NCI-H2107 (cell line): ENCODE measurements at places on chromosomes 1 and 21.

DNA sequence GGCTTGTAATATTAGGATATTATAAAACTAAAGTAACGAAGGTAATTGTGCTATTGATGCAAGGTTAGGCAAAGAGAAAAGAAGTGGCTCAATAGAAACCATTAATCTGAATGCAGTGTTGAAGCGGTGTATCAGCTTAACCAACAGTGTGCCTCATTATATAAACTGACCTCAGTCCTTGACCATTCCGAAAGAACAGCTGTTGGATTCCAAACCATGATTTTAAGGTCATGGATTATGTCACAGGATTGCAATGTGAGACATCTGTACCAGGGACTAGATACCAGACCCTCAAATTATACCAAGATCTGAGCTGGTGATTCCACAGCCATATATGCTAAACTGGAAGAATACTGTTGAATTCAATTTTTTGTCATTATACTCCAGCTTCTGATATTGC is 134.2 kb upstream of the HP1BP3 start:
- no peak for DNase-seq

GRCh38 chr1:157335056-157335455 is 196.9 kb upstream of the ETV3 start:
- no peak for DNase-seq

DNA sequence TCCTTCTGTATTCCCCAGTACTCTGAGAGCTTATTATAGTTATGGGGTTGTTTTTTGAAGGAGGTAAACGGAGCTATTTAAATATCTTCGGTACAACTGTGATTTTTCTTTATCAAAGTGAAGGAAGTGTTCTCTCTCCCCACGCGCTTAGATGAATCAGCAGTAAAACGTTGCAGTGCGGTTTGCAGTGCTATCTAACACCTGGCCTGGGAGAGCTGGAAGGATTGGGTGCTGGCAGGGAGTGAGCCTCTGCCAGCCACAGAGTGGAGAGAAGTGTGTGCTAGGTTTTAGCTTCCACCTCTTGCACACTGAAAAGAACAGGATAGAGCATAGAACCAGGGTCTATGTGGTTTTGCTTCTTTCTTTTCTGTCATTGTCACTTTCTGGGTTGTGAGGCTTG is 165.9 kb downstream of the SDCCAG8 start:
- peak; percentile 86 for DNase-seq

DNA sequence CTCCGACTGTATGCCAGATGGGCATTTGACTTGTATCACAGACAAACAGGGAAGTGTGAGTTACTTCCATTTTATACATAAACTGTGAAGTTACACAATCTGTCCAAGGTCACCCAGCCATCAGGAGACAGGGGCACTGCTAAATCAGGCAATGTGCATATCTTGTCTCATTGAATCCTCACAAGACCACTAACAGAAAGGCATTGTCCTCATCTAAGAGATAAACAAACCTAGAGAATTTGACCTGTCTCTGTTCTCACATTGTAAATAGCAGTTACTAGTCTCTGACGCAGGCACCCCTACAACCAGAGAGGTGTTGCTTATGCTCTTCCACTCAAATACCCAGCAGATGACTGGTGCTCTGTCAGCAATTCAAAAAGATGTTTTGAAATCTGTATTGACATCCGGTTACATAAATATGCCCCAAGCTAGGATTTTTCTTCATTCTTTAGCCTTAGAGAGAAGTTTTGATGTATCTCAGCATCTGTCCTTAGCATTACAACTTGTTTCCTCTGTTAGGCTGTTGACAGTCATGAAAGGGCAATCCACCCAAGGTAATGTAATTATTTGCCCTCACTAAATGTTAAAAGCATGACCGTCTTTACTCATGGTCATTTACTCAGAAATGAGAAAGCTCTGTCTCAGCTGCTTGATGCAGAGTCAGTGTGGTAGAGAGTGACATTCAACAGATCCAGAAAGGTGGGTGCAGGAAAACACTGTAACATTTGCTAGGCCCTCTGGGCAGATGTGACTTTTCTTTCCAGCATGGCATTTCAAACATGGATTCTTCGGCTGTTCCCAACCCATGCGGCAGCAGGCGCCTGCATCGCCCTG is 51.9 kb upstream of the ZNF326 start:
- no peak for DNase-seq

DNA sequence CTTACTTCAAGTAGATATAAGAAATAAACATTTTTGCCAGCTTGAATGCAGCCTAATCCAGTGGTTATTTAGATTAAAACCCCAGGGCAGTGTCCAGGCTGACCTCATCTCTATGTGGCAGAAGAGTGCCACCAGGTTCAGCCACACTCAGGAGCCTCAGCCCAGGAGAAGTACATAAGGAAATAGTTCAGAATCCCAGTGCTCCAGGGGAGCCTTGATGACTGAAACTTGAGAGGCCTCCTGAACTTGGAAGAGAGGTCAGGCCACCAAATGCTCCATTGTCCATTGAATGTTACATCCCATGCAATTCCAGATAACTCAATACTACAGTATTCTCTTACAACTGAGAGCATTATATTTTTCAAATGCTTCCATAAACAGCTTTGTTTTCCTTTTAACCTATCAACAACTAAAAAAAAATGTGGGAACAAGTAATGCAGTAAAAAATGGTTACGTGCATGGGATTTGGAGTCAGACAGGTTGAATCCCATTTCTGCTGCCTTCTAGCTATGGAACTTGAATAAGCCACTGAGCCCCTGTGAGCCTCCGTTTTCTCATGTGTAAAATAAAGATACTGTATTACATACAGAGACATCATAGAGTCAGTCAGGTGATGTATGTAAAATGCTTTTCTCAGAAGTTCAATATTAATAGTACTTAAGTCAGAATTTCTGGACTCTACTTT is 248.0 kb downstream of the PLPP3 start:
- no peak for DNase-seq

DNA sequence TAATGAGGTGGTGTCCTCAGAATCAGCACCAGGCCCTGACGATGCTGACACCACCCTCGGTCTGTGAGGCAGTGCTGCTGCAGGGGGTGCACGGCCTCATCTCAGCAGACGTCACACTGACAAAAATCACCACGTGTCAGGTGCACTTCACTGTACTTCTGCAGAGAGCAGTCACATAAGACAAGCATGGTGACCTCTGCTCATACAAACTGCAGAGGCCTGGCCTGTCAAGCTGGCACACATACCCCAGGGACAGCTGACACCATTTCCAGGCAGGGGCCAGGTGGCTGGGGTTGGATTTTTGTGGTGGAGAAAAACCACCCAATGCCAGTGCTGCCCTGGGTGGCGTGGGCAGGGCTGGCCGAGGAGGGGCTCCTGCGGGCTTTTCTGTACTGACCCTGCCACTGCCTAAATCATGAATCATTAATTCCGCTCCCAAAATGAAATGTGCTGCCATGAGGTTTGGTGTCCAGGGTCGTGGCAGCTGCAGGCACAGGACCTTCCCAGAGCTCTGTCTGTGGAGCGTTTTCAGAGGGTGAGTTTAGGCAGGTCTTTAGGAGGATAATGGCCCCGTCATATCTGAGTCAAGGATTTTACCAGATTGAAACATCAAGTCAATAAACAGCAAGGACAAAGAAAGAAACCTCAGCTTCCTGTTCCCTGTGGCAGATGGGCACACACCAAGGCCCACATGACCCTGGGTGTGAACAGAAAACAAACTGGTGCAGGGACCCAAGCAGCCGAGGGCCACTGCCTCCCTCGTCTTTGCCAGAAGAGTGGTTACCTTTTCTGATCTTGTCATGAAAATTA is 33.4 kb upstream of the GPR153 start:
- no peak for DNase-seq

- DNase-seq, result no peak
Measured at GRCh38 chr1:202622388-202622787, 87.9 kb downstream of the SYT2 start.

- no peak for DNase-seq
Measured at GRCh38 chr21:46355161-46356004, 31.4 kb downstream of the PCNT start.

DNA sequence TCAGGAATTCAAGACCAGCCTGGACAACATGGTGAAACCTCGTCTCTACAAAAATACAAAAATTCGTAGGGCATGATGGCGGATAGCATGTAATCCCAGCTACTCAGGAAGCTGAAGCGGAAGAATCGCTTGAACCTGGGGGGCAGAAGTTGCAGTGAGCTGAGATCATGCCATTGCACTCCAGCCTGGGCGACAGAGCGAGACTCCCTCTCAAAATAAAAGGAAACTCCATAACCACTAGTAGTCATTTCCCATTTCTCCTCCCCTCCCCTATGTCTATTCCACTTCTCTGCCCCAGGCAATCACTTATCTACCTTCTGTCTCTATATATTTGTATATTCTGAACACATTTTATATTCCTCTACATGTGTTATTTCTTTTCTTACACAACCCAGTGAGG is 4.0 kb upstream of the CEP350 start:
- no peak for DNase-seq

- no peak for DNase-seq
Measured at GRCh38 chr1:33636209-33636608, 163.8 kb downstream of the ZSCAN20 start.

DNA sequence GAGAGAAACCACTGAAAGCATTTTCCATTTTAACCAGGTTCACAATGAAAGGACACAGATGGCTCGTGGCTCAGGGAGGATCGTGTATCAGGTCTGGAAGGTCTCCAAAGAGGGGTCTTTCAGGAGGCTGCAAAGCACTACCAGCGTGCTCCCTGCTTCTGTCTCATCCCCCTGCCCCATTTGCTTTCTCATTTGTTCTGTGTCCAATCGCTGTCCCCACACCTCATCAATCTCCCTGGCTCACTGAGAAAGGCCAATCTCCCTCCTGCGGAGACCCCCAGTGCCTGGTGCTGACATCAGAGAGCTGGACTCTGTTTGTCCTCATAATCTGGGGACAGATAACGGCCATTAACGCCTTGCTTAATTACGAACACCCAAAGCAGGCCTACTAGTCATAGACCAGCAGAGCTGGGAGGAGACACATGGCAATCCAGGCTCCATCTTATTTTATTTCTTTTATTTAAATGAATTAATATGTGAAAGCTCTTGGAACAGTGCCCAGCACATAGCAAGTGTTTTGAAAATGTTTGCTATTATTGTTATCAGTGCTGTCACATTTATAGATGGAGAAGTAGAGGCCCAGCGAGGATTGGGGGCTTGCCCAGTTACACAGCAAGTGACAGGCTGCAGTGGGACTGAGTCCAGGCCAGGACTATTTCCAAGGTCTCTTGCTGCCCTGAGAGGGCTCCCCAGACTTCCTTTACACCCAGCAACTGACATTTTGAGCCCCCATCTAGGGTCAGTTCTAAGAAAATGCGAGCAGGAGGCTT is 341.0 kb upstream of the USP24 start:
- DNase-seq, result no peak

DNA sequence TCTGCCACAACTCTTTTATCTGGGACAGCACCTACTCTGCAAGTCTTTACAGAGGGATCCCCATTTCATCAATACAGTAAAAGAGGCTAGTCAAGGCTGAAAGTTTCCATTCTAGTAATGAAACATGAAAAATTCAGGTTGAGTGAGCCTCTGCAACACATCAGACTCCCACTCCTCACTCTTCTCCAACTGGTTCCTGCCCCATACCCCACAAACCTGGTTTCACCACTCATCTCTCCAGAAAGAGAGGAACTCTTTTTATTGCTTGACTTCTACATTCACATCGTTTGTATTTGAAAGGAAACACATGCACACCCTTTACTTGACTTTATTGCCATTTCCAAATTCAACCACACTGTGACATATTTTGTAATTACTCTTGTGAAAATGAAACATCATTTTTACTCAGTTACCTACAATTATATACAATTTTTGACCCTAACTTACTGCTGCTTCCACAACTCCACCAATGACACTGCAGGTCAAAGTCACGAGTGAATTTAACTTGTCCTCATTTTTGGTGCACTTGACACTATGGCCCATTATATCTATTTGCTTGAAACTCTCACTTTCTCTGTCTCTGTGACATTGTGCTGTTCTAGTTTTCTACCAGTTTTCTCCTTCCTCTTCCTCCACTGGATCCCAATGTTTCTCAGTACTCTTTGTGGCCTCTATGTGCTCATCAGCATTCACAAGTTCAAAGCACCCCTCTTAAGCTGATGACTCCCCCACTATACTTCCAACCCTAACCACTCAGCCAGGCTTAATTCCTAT is 8.0 kb downstream of the STX6 start:
- no peak for DNase-seq

DNA sequence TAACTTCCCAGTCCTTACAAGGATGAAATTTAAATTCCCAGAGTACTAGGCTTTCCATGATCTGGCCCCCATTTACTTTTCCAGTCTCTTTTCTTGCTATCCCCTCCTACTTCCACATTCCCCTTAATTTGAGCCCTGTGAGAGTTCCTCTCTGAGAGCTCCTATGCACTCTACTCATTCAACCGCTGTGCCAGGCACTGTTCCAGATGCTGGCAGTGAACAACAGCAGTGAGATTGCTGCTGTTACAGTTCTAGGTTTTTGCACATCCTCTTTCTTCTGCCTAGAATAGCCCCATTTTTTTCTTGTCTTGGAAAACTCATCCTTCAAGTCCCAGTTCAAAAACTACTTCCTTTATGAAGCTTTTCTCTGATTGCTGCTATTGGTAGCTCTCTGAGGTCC is 18.8 kb downstream of the ATF6 start:
- no peak for DNase-seq

GRCh38 chr1:244144053-244144452 is 93.0 kb downstream of the ZBTB18 start:
- no peak for DNase-seq

DNA sequence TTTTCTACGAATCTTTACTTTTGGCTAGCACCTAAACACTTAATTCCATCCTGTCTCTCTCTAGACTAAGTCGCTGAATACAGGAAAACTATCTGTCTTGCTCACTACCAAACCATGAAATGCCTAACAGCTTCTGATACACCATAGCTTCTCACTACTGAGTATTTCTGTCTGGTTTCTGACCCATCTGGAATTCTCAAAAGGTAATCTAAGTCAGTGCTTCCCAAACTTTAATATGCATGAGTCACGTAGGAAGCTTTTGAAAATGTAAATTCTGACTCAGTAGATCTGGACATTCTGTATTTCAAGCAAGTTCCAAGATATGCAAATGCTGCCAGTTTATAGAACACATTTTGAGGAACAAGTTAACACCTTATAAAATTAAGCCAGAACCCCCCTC is 9.2 kb upstream of the OVGP1 start:
- no peak for DNase-seq

- peak; percentile 2 for DNase-seq
Measured at GRCh38 chr1:37865348-37866120, 6.1 kb upstream of the MTF1 start.

DNA sequence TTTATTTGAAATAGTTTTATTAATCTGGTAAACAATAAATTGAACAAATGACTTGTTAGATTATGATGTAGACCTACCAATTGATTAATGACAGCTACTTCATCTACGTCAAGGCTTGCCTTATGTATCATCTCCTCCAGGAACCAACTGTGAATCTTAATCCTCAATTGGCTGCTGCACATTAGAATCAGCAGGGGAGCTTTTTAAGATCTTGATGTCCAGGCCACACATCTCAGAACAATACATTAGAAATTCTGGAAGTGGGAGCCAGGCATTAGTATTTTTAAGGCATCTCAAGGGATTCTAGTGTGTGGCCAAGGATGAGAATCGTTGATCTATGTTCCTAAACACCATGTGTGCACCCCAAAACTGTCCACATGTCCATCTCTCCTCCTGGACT is 52.0 kb upstream of the LYPLAL1 start:
- no peak for DNase-seq
